Activated T-helper 1 cell treated with Interleukin-2 at 50 U/mL for 16 hours (primary cell): ENCODE measurements at places on chromosomes 2 and 18.

- DNase-seq = no peak
Measured at GRCh38 chr18:76385681-76385975, 109.4 kb downstream of the ZNF516 start.

DNA sequence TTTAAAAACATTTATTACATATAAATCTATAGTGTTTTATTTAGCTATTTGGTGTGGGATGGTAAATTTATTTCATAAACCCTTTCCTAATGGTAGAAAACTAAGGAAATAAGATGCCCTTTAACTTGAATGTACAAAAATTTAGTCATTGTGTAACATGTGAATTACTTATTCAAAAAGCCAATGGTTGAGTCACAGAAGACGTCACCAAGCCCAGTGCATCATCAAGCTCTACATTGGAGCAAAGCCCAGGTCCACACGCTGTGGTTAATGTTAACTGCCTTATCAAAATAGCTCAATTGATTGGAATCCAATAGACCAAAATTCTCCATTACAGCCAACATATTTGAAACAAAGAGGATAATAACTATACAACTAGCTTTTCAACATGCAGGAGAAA is 145.5 kb upstream of the LYPD1 start:
- DNase-seq = no peak

- no peak for DNase-seq
Measured at GRCh38 chr2:97952357-97952756, 43.4 kb downstream of the TMEM131 start.

- DNase-seq = no peak
Measured at GRCh38 chr2:127388423-127389164, 819 bp upstream of the MAP3K2 start.

DNA sequence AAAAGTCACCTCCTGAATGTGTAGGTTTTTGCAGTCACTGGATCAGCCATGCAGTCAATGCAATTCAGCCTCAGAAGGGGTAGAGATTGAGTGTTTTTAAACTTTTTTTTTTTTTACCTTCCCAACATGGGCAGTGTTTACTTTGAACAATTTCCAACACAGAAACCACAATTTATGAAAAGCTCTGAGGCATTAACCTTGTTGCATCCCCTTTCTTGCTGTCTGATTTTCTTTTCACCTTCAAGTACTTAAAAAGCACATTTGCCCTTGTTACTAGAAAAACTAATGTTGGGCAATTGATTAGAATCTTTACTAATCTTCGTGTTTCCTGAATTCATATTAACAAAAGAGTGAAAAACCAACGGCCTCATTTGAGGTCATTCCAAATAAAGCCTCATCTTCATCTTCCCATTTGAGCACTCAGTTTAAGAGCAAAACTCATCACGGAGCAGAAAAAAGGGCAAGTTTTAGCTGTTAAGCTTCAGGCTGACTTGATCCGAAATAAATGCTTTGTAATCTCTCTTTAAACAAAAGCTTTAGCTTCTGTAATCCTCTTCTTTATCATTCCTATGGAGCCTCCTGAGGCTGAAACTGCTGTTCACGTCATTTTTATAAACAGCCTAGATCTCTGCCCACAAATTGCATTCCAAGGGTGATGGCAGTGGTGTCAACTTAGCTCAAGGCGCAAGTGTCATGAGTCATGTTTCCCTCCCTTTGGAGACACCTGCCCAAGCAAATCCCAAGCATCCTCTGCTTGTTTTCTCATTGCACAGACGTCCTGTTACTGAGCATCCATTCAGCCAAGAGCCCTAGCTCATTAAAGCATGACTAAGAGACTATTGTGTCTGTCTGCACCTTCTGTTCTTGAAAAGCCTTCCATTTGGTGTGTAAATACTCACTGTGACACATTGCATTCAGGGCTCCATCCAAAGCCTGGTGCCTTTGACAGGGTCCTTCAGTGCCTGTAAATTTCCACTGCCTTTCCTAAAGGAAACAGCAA is 107.7 kb downstream of the HNMT start:
- no peak for DNase-seq

DNA sequence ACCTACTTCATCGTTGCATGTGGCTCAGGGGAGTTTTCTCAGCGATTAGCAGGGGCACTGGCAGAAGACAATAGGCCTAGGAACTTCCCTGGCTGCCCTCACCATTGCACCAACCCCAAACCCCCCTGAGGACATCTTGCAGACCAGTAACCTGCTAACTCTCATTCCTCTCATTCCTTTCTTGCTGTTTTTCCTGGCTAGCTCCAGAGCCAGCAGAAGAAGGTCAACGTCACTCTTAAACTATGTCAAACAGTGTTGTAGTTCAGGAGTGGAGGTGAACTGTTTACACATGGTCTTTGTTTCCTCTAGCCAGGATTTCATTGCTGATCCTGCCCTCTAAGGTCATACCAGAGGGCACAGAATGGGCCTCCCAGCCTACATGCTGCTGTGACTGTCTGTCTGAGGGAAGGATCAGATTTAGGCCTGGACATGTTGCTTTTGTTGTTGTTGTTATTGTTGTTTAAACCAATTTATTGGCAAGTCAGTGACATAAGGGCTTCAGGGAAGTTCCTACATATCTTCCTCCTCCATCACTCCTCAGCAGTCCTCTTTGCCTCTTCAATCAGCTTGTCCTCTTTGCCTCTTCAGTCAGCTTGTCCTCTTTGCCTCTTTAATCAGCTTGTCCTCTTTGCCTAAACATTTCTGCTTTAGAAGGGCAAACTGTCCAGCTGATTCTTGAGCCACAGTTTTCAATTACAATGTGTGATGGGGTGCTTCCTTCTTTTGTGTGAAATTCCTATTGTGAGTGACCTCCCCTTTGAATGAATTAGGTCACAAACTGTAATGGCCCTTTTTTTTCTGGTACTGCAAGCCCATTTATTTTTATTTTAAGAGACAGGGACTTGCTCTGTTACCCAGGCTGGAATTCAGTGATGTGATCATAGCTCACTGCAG is 471.9 kb upstream of the TNP1 start:
- no peak for DNase-seq

- DNase-seq = no peak
Measured at GRCh38 chr18:28961669-28962228, 784.8 kb upstream of the CDH2 start.

GRCh38 chr18:48889115-48889941 is 61.4 kb downstream of the SMAD7 start:
- no peak for DNase-seq

DNA sequence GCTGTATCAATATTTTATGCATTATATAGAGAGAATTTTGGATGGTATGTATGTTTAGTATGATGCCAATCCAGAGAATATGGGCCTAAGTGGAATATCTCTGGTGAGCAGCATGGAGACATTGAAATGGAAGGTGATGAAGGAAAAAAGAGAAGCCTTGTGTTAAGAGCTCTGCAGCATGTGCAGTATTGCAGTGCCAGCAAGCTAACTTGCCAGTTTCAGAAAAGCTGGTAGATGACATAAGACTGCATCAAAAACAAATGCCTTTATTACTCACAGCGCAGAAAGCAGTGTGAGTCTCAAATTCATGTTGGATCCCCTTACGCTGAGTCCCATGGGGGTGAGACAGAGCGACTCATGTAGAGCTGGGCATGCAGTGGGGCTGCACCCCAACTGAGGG is 280.2 kb downstream of the CTNNA2 start:
- DNase-seq = no peak

DNA sequence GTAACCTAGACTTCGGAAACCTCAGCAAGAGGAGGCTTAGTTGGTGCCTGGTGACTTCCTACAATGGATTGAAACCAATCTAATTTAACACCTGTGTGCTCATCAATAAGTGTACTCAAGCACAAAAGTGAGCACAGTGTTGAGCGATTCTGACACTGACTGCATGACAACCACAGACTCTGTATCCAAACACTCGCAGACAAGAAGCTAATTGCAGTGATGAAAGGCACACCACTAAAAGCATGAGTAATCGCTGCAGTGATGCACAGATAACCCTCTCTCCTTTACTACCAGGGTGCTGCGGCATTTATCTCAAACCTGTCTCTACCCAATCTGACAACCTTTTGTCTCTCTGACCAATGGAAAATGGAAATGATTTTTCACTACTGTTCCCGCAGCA is 168.1 kb downstream of the AFF3 start:
- no peak for DNase-seq

DNA sequence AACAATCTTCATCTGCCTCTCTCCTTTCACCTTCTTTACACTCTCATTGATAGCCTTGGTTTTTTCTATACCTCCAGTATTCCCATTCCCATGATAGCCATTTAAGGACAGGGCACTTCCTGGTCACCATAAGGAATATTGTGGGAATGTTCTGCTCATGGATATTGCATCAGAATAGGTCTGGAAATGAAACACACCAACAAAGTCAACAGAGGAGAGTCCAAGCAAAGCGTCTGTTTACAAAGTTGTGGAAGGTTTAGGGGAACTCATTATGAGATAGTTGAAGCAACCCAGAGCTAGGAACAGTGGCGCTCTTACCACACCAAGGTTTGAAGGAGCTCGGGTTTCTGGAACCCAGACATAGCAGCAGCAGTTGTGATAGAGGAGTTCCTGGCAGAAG is 150.3 kb upstream of the TNP1 start:
- no peak for DNase-seq

GRCh38 chr2:194539425-194539824 is 1117.6 kb upstream of the SLC39A10 start:
- no peak for DNase-seq

DNA sequence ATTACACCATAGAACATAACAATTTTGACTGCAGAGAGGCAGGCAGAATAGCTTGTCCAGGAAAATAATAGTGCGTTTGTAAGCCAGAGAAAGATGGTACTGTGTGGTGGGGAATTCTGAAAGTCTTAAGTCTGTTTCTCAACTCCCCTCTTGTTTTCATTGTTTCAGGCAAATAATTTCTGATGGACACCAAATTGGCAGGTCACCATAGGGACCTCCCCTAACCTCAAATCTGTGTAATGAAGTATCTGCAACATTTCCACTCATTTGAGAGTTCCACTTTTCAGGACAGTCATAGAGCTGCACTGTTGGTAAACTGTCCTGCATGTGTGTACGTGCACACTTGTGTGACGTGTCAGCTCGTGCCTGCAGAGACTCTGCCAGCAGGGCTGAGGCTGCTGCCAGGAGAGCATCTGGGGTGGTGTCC is 195.6 kb downstream of the AGAP1 start:
- DNase-seq = no peak

DNA sequence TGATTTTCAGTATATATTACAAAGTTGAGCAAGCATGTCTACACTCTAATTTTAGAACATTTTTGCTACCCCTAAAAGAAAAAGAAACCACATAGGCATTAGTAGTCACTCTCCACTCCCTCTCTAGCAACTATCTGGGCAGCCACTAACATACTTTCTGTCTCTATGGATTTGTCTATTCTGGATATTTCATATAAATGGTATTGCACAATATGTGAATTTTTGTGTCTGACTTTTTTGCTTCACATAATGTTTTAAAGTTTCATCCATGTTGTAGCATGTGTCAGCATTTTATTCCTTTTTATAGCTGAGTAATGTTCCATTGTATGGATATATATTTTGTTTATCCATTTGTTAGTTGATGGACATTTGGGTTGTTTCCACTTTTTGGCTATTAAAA is 232.5 kb upstream of the CTAGE1 start:
- DNase-seq = no peak

- no peak for DNase-seq
Measured at GRCh38 chr2:77713412-77713811, 191.2 kb upstream of the LRRTM4 start.

DNA sequence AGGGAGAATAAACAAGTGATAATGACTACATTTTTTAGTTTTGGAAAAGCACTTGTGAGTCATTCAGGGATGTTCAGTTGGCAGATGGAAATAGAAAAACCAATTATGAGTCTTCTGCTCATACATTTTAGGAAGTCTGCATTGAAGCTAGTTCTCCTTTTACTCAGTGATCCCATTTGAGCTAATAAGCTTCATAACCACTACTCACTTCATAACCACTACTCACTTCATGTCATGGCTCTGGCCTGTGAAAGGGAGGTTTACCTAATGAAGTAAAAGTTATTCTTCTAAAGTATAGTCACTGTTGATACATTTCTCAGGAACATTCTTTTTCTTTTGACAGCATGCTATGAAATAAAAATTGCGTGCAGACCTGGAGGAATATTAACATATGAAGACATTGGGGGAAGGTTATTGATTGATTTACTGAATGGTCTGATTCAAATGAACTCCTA is 948.7 kb downstream of the TSN start:
- DNase-seq = no peak

- no peak for DNase-seq
Measured at GRCh38 chr2:111706481-111707001, 177.5 kb downstream of the ANAPC1 start.

DNA sequence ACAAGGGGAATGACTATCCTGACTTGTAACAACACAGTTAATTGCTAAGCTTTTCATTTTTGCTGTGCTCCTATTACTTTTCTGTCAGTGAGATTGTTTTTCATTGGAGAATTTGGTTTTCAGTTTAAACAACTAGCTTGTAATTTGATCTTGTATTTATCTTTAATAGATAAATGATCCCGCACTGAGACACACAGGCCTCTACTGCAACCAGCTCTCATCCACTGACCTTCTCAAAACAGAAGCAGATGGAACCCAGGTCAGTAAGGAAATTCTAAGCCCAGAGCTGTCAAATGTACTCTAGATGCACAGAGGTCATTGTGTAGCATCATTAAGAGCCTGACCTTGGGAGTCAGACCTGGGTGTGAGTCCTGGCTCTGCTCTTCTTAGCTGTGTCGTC is 30.7 kb downstream of the PTRHD1 start:
- DNase-seq = no peak

GRCh38 chr18:46008531-46008930 is 41.4 kb upstream of the EPG5 start:
- DNase-seq = no peak

DNA sequence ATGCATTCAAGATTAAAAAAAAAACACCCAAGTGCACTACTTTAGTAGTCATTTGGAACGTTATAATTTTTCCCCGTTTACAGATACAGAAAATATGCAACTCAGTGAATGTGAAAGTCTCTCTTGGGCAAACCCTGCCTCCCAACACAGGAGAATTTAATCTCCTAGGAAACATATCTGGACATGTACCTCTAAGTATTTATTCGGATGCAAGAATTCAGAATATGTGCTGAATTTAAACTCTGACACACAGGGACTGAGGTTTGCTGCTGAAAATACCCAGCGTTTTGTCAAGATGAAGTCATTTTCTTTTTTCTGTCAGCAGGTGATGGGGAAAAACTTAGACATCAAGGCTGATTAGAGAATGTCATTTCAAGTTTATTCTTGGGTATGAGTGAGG is 105.4 kb downstream of the ACKR3 start:
- DNase-seq = no peak

GRCh38 chr2:185456517-185456916 is 282.1 kb upstream of the FSIP2 start:
- DNase-seq = no peak

- DNase-seq = no peak
Measured at GRCh38 chr2:17878281-17879136, at the start of gene KCNS3. TSS of gene KCNS3 (plus strand) at chr2:17878667. CDS start at chr2:17931009, 52,342 bp downstream.

DNA sequence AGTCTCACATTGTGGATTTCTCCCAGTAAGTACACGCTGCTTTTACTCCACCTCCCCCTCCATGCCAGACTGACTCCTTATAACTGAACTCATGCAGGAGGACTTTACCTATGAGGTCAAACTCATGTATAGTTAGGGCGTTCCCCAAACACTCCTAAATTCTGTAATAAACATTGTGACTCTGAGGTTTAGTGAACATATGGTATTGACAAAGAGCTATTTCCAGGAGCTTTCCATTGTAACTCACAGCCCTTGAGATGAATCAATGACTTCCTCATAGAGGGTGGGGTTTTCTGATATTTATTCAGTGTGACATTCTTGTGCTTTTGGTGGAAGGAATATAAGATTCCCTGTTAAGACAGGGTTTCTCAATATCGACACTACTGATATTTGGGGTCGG is 337.4 kb upstream of the SLC14A2 start:
- no peak for DNase-seq
